ENCODE measurements at places on chromosomes 5 and 9.

DNA sequence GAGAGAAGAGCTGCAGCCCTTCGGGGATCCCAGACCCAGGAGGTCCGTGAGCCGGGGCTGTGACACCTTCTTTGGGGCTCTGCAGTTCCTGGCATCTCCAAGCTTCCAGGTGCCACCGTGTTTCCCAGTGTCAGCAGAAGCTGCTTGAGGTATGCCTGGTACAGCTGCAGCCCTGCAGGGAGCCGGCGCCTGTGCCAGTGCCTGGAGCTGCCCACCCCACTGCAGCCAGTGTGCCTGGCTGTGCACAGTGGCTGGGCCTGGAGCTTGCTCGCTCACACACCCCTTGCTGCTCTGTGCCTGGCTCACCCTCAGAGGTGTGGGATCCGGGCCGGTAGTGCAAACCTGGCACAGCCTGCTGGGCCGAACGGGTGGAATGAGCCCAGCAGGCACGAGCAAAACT is 65.5 kb downstream of the NACC2 start:
- DNase-seq: no peak

GRCh38 chr9:78253285-78253684 is 17.4 kb downstream of the CEP78 start:
- no peak for DNase-seq

DNA sequence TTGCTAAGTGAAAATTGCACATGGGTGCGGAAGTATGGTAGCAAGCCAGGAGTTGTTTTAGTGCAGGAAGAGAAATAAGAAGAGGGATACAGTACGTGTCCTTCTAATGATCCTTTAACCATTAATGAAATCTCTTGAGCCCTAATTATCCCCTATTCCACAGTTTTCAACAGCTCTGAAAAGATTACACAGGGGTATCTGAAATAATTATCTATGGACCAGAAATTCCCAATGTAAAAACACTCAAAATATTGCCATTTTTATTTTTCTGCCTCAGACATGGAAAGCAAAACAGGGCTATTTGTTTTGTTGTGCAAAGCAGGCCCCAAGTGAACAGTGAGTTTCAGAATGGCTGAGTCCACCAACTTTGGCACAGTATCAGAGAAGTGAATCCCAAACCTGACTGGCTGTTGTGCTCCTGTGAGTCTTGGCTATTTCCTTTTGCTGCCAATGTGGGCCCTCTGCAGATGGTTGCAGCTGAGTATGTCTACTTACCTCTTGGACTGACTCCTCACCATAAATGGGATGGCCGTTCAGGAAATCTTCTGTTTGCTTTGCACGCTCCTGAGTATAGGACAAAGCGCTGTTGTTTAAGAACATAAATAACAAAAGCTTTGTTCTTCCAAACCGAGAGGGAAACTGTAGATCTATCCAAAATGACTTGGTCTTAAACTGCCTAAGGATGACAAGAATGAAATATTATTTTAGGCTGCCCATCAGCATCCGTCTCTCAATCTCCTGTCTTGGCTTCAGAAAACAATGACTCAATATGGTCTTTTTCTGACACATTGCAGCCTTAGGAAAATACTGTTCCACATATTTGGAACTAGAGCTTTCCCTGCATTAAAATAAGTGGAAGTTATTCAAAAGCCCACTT is 204.1 kb downstream of the DEPDC1B start:
- DNase-seq: no peak

DNA sequence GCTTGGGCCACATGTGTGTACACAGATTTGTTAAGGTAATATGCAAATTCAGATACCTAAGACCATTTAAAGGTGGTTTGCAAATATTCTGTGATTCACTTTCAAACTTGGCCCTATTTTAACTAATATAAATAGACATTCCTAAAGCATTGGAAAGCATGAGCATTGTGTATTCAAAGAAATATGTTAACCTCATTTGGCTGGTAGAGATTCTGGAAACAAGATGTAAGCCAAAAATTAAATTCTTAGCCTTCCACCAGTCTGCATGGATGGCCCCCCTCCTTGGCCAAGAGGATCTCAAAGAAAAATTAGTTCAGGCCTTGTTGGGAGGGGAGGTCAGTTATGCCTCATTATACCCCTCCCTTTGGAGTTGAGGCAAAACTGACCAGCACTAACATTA is 38.7 kb upstream of the C6 start:
- no peak for DNase-seq

DNA sequence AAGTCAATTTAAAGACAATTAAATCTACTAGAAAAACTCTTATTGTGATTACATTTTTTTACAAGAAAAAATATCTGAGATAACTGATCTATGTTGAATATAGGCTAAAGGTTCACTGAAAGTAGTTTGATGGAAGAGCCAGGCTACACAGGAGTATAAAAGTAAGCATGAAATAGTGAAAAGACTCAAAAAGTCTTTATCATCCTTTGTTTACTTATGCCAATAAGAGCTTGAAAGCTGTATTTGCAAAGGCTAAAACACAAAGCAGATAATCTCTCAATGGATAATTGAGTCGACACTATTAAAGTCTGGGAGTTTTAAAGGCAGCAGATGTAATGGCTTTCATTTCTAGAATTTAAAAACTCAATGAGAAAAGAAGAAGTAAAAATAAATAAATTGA is 42.0 kb downstream of the SSBP2 start:
- no peak for DNase-seq

GRCh38 chr5:5522336-5522735 is 99.9 kb downstream of the ICE1 start:
- DNase-seq: no peak

GRCh38 chr9:92711844-92712243 is 41.9 kb upstream of the IPPK start:
- DNase-seq: no peak

DNA sequence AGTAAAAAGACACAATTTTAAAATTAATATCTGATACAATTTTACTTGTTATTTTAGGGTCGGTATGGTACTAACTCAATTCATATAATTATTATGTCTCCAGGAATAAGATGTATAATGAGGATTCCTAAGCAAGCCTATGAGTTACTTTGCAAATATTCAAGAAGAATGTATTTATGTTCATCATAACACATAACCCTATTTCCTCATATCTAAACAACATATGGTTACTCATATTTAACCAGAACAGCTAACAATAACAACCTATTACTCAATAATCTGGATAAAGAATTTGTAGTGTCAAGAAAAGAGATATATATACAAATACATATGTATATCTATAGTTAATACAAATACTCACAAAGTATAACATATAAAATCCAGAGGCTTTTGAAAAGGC is 285.9 kb downstream of the ARL15 start:
- DNase-seq: no peak

- no peak for DNase-seq
Observed at GRCh38 chr5:127590156-127590722, 58.6 kb upstream of the CTXN3 start.

Measured in RCC 7860 (cell line).